ENCODE measurements at places on chromosomes 7 and 10.

DNA sequence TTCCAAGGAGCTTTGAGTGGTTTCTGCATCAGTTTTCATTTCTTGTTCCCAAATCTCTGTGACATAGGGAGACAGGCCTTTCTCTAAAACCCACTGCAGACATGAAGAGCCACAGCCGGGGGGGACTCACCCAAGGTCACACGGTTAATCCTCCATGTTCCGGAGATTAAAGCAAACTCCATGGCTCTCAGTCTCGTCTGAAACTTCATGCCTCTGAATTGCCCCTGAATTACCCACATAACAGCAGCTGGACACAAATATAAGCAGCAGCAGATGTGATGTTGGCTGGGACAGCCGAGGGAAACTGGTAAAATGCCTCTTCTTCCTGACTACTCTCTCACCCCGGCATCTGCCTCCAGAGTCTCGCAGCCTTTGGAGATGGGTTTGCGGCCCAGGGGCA lies 402.2 kb downstream of the DNAJB6 start:
- no peak for DNase-seq

- DNase-seq, result no peak
Measured at GRCh38 chr10:61618388-61618961, 44.3 kb upstream of the CABCOCO1 start.

DNA sequence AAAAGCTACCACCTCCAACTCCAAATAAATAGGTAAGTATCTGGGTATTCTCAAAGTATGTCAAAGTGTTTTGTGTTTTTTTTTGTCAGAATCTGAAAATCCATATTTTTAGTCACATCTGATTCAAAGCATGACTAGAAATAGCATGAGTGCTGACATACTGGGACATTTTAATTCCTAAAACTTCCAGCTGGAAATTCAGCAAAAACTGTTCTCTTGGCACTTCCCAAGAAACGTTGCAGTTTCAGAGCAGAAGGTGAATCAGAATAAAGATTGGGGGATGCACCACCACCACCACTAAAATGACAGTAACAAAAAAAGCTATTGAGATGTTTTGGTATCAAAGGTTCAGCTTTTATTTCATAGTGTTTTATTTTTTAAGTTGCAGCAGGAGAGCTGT lies 724.6 kb upstream of the CELF2 start:
- DNase-seq, result no peak

DNA sequence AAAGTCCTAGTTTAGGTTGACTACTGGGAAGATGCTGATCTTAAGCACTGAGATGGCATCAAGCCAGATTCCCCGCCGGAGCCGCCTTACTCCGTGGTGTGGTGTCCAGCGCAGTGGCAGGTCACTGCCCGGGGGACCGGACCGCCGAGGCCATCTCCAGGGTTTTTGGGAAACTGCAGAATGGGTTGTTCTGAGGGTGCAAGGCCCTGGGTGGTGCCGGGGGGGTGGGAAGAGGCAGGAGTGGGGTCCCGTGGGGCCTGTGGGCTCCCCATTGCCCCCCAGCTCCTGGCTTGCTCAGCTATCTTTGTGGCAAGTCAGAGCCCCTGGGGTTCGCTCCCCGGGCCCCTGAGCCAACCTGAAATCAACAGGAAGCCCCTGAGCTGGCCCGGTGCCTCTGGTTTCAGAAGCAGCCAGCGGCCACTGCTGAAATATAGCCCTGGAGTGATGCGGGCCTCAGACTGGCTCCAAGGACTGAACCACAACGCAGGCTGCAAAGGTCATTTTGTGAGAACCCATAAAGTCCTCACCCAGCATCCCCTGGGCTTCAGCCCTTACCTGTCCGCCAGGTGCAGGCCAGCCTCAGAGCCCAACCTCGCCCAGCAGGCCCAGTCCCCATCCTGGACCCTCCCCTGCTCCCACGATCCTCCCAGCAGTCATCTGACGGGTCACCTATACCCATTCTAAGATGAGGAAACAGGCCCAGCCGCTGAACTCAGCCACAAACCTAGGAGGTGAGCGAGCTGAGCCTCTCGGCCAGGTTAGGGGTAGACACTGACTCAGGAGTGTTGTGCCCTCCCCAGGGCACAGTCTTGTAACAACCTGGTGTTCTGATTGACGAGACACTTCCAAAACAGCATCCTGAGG lies 102.7 kb downstream of the PDGFA start:
- no peak for DNase-seq

DNA sequence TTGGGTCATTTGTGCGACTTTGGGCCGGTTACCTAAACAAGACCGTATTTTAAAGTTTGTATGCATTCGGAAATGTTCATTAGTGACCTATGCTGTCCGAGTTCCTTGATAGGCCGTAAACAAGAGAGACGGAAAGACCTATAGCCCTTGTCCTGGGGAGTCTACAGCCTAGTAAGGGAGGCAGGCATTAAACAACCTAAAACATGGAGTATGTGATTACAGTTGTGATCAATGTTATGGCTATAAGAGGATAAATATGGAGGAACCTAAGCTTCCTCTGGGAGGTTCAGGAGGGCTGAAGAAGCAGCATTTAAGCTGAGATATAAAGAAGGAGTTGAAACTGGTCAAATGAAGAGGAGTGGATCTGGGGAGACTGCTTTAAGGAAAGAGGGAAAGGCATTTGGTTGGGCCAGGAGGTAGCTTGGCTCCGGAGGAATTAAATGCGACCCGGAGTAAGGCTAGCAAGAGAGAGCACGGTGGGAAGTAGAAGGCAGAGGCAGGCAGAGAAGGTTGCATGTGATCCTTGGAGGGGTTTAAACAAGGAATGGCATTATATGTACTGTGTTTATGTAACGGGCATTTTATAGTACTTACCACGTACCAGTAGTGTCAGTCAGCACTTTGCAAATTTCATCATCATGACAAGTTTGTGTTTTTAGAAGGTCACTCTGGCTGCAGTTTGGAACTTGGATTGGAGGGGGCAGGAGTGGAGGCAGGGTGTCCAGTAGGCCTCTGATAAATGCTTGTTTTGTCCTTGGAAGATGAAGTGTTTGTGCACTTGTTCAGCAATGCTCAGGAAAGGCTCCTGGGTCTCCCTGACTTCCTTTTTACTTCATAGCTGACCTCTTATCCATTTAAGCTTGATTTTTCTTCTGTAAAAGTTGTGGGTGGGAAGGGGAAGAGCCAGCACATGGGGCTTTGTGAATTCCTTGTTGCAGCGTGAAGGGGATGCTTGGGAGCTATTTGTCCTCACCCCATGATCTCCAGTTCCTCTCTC lies 1.0 kb upstream of the AVPI1 start:
- DNase-seq, result no peak

DNA sequence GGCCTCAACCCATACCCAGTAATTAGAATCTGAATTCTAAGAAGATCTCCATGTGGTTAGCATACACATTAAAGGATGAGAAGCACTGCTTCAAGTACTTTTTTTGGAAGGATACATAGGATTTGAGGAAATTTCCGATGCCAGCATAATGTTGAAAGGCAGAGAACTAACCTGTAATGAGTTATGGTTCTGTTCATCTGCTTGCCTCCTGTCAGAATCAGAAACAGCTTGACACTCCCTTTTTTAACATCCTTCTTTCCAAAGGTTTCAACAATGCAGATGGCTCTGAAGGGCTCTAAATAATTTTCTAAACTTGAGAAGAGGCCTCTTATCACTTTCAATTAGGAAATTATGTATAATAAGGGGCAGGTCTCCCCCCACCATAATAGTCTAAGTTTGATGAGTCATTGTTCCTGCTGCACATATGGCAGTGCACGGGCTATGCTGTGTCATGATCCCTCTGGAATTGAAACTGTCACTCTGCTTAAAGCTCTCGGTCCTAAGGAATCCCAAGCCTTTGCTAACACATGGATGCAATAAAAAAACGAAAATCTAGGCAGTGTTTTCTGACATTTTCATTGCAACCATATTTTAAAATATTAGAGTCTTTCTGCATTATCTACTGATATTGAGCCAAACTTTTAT lies 291.2 kb upstream of the FZD1 start:
- no peak for DNase-seq

DNA sequence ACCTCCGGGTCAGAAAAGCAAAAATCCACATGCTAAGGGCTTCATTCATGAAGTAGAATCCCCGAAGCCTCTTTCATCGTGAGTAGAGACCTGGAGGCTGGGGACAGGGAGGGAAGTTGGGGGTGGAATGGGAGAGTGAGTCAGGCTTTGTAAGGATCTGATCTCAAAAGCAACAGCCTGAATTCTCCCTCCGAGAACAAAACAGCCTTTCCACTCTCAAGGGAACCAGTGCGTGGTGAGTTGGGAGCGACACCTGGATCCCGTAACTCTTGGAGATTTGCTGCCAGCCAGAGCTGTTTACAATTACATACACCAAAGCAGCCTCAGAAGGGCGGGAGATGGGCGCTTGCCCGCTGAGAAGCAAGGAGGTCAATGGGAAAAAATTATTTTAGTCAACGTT lies 10.8 kb downstream of the AFAP1L2 start:
- no peak for DNase-seq

GRCh38 chr10:110646417-110647135 lies 2.4 kb downstream of the RBM20 start:
- DNase-seq, result no peak

DNA sequence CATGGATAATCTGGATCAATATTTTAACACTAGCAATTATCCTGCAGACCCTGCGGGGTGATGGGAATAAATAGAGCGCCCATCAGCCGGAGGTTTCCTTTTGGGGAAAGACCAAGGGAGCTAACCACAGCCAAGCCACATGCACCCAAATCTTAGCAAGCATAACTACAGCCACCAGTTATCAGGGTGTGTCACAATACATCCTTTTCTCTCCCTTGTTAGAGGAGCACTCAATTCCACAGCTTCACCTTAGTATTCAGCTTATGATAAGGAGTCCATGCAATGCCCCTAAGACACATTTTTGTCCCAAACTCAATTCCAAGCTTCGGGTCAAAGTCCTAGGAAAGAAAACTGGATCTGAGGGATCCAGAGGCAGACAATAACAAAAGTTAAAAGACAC lies 15.9 kb downstream of the TOMM7 start:
- DNase-seq, result no peak

GRCh38 chr10:70461397-70462348 lies 16.9 kb upstream of the PALD1 start:
- peak; percentile 47 for DNase-seq

GRCh38 chr7:51950813-51951212 lies 634.2 kb upstream of the COBL start:
- peak; percentile 29 for DNase-seq

GRCh38 chr7:127632276-127632910 lies 14.5 kb upstream of the PAX4 start:
- DNase-seq, result no peak

GRCh38 chr7:51666751-51667150 lies 350.1 kb upstream of the COBL start:
- no peak for DNase-seq

DNA sequence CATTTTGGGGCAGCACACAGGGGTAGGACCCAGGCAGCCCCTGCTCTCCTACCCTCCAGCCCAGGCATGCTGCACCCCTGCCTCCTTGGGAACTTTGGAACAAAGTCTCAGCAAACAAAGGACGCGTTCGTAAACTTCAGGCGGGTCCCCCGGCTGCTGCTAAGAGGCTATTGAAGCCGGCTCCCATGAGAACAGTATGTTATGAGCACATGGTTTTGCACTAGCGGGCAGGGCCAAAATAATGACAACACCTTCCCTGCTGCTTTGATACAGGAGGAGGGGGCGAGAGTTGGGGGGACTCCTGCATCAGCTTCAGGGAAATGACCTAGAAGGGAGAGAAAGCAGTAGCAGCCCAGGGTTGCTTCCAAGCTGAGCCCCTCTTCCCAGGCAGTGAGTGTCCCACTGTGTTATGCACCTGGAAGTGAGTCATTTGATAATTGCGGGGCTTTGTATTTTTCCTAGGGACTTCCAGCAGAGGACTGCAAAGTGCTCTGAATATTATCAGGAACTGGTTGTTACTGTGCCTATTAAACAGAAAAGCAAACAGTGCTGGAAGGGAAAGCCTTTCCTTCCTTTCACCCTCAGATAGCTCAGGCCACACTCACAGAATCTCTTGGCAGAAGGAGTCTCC lies 6.9 kb downstream of the ITPRIP start:
- no peak for DNase-seq

DNA sequence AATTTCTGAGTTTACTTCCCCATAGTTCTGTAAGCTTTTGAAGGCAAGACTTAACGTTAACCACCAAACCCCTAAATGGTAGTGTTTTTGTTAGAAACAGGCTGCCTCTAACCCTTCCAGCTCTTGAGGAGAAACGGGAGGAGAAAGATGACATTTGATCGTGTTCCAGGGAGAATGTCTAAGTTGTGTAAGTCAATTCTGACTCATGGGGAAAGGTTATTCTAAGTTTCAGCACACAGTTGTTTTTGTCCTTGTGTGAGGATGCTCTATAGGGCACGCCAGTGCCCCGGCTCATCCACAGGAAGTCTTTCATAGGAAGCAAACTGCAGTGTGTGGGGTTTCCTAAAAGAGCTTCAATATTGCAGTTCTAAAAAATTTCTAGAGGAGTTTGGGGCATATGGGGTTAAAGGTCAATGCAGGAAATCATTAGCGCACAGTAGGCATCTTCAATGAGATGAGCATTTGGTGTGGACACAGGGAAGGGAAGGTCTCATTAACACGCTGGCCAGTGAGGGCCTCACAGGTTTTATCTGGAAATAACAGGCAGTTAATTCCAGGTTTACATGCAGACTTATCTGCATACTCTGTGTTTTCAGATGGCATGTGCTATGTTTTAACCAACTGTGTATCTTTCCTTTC lies 638.2 kb upstream of the IGFBP3 start:
- no peak for DNase-seq

GRCh38 chr10:5944389-5945189 lies 32.8 kb downstream of the IL15RA start:
- no peak for DNase-seq

DNA sequence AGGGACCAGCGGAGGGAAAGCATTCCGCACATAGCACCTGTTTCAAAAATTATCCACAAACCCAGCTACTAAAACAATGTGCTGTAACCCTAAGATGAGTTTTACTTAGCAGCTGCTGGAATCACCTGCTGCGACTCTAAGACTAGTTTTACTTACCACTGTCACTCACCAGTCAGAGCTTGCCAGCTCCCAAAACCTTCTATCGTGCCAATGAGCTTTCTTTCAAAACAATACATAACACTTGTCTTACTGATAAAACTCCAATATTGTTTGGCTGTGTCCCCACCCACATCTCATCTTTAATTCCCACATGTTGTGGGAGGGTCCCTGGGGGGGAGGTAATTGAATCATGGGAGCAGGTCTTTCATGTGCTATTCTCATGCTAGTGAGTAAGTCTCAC lies 18.4 kb downstream of the ST8SIA6 start:
- no peak for DNase-seq

DNA sequence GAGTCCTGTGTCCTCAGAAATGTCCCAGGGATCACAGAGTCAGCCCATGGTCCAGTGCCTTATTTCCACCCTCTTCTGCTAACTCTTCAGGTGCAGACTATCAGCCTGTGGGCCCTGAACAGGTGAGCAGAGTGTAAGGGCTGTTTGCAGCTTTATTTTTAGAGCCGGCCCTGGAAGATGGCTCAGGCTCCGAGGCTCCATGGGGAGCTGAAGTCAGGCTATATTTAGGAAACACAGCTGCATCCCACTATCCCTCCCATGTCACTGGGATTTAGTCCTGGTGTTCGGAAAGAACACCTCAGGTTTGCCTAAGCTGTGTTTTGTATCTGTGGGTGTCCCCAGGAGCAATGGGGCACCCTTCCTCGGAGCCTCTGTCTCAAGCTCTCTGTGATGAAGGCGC lies 126.9 kb downstream of the RPS24 start:
- DNase-seq, result no peak
